ENCODE measurements at places on chromosomes 16 and 17.

DNA sequence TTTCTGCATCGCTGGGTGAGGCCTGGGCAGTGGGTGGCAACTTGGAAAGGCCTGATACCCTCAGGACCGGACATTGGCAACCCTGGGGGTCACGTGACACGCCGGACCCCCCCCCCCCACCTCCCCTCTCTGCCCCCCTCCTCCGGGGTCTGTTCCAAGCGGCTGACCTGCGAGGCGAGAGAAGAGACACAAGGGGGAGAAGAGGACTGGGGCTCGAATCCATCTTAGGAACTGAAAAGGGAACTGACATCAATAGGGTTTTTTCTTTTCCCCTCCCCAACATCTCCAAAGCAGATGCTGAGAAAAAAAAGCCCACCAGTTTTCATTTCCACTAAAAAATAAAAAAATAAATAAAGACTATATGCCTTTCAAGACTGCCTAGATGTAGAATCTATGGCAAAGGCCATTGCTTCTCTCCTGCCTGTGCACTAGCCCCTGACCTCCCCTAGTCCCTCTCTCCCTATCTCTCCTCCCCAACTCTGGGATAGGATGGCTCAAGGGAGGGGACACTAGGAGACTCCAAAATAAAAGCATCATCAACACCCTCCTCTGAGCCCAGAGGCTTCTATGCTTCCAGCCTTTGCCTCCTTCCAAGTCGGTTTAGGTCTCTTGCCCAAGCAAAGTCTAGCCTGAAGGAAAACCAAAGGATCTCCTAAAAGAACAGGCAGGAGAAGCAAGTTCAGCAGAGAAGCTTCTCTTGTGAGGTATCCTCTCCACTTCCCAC is 7.7 kb upstream of the HOXB2 start:
- no peak for DNase-seq

GRCh38 chr17:12094336-12094735 is 73.7 kb downstream of the MAP2K4 start:
- DNase-seq: no peak

GRCh38 chr16:83397601-83398291 is 410.0 kb upstream of the HSBP1 start:
- no peak for DNase-seq

DNA sequence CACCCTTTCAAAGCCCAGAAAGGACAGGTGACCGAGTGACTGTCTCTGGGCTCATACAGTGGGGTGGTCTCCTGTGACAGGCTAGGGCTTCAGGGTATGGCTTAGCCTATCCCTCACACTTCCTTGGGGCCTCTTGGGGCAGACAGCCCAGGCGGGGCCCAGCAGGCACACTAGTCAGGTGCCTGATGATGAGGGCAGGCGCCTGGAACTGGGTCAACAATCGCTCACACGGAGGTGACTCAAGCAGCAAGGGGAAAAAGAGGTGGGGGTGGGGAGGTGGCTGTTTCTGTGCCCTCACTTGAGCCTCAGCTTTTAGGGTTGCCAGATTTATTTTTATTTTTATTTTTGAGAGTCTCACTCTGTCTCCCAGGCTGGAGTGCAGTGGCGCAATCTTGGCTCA is 6.4 kb upstream of the GRN start:
- DNase-seq: no peak

- no peak for DNase-seq
These were observed 893 bp downstream of the TRIM25 start for GRCh38 chr17:56913000-56913311.

- DNase-seq: no peak
These were observed 72.6 kb upstream of the FA2H start for GRCh38 chr16:74847202-74847601.

DNA sequence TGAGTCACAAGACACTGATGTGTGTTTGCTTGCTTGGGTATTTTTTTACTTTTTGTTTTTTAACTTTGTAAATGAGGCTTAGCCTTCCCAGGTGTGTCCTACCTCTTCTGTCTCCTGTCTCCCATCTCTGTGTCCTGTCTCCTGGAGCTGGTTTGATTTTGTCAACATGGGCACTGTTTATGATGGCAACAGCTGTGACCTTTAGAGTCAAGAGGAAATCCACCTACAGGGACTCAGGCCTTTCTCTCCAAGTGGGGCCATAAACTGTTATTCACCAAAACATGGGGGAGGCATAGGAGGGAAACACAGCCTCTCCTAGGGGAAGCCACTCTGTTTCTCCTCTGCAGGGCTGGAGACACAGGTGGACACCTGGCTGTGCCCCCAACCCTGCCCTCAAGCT is 13.1 kb upstream of the PLCG2 start:
- no peak for DNase-seq

DNA sequence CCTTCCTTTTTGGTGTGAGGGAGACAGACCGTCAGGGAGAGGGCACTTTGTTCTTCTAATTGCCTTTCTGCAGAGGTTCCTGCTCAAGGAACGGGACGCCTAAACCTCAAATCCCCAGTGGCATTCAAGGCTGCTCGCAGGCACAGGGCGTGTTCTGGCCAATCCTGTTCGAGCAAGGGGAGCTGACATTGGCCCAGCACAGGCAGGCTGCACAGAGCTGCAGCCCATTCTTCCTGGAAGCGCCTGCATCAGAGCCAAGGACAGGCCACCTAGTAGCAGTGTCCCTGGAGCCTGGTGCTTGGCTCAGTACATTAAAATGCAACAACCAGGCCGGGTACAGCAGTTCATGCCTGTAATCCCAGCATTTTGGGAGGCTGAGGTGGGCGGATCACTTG is 72.2 kb upstream of the CREBBP start:
- no peak for DNase-seq

- no peak for DNase-seq
These were observed 21.2 kb downstream of the CALB2 start for GRCh38 chr16:71379711-71380110.

- DNase-seq: no peak
These were observed 57.3 kb downstream of the SLC6A2 start for GRCh38 chr16:55713103-55713502.

DNA sequence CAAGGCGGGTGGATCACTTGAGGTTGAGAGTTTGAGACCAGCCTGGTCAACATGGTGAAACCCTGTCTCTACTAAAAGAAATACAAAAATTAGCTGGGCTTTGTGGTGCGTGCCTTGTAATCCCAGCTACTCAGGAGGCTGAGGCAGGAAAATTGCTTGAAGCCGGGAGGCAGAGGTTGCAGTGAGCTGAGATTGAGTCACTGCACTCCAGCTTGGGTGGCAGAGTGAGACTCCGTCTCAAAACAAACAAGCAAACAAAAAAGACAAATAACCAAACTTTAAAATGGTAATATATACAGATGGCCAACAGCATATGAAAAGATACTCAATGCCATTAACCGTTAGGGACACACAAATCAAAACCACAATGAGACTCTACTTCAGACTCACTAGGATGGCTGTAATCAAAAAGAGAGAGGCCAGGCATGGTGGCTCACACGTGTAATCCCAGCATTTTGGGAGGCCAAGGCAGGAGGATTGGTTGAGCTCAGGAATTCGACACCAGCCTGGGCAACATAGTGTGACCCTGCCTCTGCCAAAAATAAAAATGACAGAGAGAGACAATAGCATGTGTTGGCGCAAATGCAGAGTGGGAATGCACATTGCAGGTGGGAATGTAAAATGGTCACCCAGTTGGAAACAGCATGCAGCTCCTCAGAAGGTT is 21.3 kb downstream of the SULT1A2 start:
- no peak for DNase-seq

GRCh38 chr17:63984236-63984635 is 11.5 kb upstream of the SCN4A start:
- no peak for DNase-seq

- DNase-seq: no peak
These were observed 59.7 kb downstream of the PLCG2 start for GRCh38 chr16:81838794-81839193.

DNA sequence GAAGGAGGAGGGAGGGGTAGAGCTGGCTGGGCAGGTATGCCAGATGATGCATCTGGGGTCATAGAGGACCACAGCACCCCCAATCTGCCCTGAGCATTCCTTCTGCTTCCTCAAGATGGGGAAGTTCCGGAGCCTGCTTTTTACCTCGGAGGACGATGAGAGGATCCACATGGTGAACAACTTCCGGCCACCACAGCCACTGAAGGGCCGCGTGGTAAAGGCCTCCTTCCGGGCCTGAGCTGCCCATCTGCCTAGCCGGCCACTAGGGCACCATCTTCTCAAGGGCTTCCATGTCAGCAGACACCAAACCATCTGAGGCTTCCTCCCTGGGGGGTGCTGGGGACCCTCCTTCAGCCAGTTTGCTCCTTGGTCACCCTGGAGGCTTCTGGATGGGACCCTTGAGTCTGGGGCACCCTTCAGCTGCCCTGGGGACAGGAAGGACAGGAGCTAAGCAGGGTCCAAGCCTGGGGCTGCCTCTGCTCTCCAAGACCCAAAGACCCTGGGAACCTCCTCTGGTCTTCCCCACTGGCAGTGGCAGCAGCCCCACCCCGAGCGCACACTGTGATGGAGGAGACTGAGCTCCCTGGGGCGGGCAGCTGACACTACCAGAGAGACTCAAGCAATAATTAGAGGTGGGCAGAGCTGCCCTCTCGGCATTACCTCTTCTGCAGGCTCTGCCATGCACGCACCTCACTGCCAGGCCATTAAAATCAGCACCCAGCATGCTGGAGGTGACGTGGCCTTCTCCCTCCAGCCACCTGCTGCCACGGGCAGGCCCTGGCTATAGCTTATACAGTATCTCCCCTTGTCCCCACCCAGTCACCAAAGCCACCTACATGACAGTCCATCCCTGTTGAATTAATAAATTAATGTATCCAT is 9.3 kb downstream of the CA7 start:
- DNase-seq: no peak

DNA sequence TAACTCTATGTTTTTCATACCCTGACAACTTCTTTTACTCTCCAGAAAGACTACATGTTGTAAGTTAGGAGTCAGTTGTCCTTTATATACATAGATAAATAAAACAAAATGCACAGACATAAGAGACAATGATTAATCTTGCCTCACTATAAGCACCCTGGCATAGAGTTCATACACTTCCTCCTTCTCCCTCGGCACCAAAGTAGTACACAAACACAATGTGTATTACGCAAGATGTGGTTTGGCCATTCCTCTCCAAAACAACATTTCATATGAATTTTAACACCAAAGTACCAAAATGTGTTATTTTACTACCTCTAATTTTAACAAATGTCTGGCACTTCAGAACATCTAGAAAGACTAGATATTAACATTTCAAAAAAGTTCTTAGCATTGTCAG is 17.2 kb upstream of the SLFN11 start:
- no peak for DNase-seq

DNA sequence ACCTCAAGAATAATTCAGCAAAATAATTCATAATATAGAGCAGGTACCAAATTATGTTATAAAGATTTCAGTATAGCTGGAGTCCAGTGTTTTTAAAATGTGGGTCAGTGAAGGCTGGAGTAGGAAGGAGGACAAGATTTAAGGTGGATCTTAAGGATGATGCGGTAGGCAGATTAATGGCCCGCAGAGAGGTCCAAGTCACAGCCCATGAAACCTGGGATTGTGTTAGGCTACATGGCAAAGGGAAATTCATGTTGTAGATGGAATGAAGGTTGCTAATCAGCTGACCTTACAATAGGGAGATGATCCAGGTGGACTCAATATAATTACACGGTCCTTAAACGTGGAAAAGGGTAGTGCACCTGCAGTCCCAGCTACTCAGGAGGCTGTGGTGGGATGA is 6.2 kb upstream of the IRF8 start:
- DNase-seq: no peak

GRCh38 chr16:85603203-85603755 is 9.8 kb upstream of the GSE1 start:
- DNase-seq: no peak

DNA sequence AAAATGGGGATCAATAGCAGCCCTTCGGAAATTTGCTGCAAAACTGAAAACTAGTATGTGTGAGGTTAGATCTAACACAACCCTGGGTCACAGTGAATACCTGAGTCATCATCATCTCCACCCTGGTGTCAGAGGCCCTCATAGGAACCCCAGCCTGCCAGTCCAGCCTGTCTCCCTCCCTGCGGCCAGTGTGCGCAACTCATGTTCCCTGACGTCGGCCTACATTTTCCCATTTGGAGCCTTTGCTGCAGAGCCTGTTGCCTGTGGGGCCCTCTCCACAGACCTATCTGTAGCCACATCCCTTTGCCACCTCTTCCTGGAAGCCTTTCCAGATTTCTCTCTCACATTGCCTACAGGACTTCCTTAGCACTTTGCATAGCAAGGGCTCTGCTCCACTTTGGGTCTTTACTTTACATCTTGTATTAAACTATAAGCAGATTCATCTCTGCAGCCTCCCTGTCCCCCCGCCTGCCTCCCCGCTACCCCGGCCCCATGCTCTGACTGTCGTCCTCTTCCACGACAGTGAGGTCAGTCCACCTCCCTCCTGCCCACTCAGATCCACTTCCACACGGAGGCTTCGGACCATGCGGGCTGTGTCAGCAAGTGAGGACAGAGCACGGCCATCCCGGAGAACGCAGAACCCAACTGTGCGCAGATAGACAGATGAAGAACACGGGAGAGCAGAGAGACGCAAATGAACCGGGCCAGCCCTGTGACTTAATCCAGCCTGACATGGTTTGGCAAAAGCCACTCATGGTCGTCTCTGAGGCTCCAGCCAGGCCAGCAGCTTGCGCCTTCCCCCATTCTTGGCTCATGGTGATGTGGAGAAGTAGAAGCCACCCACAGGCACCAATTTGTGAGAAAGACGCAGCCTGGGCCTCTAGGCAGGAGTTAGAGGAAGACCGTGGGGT is 31.0 kb downstream of the NGFR start:
- DNase-seq: no peak

GRCh38 chr17:63549289-63549945 is 860 bp upstream of the DCAF7 start:
- no peak for DNase-seq

- DNase-seq: peak; percentile 68
These were observed 10.2 kb upstream of the EIF1 start for GRCh38 chr17:41678411-41678906.

GRCh38 chr17:54781389-54781788 is 119.3 kb upstream of the TOM1L1 start:
- no peak for DNase-seq

GRCh38 chr16:2784358-2785100 is 2.8 kb downstream of the PRSS33 start:
- DNase-seq: no peak

DNA sequence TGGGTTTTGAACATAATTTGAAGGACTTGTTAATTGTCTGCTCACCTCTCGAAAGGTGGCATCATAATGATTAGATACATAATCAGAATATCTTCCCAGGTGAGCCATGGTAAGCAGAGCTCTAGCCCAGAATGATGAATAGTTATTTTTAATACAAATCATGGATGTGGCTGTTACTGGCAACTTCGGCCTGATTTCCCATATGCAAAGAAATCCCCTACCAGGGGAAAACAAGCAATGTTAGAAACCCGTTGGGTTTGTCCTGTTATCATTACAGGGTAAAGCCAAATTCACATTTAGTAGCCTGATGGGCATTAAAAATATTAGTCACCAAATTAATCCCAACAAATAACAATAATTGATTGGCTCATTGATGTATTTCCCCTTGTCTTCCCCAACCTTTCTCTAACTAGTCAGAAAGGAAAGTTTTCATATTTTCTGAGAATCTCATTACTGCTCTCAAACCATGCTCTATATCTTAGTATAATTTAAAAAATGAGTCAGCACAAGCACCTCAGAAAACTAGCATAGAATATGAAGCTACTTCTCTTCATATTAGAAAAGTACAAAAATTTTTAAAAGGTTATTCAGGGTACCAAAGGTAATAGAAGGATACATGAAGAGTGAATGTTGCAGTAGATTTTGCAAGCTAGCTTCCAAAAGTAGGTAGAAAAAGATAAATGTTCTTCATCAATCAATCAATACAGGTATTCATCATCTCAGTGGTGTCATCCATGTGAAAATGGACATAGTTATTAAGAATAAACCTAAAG is 5.0 kb downstream of the STAT5B start:
- DNase-seq: no peak
